ENCODE measurements at places on chromosomes 5 and 9.

DNA sequence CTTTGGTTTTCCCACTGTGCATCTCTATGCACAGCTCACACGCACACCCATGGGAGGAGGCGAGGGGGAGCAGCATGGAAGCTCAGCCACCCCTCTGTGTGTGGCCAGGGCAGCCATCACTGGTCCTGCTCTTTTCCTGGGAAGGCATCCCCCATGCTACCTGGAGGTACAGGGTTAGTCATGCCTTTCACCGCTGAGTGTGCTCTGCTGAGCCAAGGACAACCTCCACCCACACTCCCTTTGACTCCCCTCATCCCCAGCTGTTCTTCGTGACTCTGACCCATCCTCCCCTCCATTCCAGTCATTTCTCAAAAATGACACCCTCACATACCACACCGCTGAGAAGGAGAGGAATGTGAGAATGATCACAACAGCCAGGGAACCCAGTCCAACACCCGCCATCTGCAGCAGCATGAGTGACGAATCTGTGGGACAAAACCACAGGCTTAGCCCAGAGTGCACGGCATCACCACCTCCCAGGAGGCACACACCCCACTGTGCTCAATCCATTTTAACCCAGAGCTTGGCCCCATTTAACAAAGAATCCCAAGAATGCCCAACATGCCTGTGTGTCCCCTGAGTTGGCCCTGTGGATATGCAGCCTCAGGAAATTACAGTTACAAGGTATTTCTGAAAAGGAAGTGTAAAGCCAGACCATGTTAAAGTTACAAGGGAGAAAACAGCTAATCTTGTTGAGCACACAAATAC is 133.4 kb downstream of the SUSD1 start:
- no peak for DNase-seq

GRCh38 chr5:131521252-131521651 is 113.8 kb downstream of the RAPGEF6 start:
- DNase-seq: no peak

- no peak for DNase-seq
Measured at GRCh38 chr9:128159522-128159783, 612 bp upstream of the BBLN start.

DNA sequence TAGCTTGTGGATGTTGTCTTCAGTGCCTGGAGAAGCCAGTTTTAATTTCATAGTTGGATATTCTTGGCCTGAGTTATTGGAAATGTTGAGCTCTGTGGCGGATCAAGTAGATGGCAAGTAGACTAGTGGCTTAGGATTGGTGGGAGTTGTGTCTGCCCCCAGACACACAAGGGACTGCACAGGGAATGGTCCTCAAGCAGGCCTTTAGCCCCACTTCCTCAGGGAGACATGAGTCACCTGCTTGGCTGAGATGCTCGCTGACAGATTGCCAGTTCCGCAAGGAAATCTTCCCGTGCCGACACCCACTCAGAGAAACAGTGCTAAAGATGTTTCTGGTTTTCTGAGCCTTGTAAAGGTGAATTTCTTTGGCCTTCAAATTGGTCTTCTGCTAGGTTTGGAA is 18.8 kb upstream of the CATSPER3 start:
- DNase-seq: no peak

DNA sequence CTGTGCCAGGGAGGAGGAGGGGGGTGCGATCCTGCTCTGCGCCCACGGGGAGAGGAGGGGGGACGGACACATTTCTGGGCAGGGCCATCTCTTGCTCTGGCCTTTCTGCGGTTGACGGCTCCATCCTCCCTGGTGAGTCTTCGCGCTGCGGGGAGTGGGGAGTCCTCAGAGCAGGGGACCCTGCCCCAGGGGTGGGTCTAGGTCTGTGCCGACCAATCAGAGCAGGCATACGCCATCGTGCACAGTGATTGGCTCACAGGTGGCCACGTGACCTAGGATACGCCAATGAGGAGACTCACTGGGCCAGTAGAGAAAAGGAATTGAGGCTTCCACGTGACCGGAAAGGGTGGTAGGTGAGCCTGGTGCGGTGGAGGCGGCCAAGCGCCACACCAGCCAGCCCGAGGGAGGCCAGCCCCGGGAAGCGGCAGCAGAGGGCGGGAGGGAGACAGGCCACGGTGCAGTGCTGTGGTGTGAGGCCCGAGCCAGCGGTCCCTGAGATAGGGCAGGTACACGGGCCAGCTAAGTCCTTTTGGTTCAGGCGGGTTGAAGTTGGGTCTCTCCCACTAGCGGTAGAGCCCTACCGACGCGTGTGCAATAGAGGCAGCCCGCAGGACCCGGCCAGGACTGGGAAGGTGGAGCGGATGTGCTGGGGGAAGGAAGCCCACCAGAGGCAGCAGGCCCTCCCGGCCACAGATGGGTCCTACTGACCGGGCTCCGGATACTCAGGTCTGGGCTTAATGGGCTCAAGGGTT is 65.2 kb upstream of the RNF130 start:
- no peak for DNase-seq

- no peak for DNase-seq
Measured at GRCh38 chr5:42250-42649, 49.7 kb upstream of the PLEKHG4B start.

- no peak for DNase-seq
Measured at GRCh38 chr9:79384501-79384900, 187.3 kb upstream of the TLE4 start.

GRCh38 chr5:16144416-16144815 is 35.2 kb downstream of the MARCHF11 start:
- no peak for DNase-seq

Data from amygdala (tissue), 56 donors.